ENCODE measurements at places on chromosomes 2 and 18. TPM values are rescaled to one million over a fixed set of nuclear protein-coding genes. Genes with fewer than 3 reads are reported as not detected.

DNA sequence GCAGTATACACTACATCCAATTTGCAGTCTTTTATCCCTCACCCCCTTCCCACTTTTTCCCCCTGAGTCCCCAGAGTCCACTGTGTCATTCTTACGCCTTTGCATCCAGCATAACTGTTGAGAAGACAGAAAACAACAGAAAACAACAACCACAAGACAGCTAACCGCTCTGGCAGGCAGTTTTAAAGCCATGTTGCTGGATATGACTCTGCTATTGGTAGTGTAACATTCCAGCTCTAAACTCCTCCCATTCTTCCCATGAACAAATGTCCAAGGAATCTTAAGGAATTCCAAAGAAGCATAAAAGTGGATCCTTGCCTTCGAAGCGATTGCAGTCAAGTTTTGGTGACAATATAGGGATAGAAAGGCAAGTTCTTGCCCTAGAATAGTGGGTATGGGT, 599.1 kb downstream of the NYAP2 start:
- no peak for DNase-seq

- no peak for DNase-seq
These were observed 3.4 kb downstream of the TMEM18 start for GRCh38 chr2:673615-674320.

DNA sequence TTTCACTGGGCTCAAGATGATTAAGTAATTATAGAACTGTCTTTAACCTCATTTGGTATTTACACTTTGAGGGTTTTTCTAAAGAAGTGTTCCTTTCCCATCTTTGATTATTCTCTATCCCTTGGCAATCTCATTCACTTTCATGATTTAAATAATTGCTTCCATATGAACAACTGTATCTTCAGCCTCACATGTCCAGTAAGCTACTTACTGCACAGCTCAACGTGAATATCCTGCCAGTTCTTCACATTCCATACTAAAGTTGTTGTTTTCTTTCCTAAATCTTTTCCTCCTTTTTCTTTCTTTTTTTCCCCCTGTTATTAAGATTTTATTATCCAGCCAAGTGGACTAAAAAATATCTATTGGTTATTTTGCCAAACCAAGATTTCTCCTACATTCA, 37.7 kb downstream of the ZC3H15 start:
- no peak for DNase-seq

DNA sequence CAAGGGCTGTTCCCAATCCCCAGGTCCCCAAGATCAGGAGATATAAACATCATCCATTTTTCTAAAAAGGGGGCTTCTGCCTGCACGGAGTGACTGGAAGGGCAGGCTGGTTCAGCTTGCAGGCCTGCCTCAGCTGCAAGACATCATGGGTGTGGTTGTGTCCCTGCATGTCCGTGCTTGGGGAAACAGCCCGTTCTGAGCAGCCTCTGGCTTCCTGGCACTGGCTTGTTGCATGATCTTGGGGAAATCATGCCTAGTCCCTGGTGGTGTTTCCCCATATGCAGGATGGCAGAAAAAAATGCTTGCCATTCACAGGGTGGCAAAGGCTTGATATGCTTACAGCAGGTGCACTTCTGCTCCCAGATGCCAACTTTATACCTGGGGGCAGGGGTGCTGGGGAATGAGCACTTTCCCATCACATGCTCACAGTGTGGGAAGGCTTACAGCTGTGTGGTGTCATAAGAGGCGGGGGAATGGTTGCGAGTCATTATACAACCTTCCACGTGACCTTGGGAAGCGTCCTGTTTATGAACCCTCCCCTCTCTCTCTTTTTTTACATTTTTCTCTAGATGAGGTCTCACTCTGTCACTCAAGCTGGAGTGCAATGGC, 7.2 kb downstream of the PCARE start:
- no peak for DNase-seq

GRCh38 chr2:129794540-129794939, 184.9 kb upstream of the RAB6C start:
- DNase-seq: no peak

DNA sequence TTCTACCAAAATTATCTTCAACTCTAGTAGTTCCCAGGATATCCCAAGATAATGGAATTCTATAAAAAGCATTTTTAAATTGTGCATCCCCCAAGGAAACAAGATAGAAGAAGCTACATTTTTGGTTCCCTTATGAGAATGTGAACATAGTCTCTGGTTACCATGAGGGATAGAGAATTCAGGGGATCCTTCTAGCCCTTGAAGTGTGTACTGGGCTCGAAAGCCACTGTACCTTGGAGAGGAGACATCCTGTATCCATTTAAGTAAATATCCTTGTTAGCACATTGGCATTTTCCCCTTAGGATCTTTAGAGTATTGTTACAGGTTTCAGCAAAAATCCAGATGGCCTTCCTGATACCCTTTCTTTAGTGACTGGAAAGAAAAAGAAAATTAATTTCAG, 228.5 kb downstream of the RTP5 start:
- DNase-seq: no peak

GRCh38 chr2:113361051-113361450, 76.4 kb upstream of the ZNG1B start:
- DNase-seq: no peak

The CAPN13 gene
- not detected for total RNA-seq

The FHOD3 gene
- 29.0 TPM for total RNA-seq

The CWC22 gene
- 27.6 TPM for total RNA-seq

The LRRTM1 gene
- total RNA-seq: 1.5 TPM

Data from neural crest cell (in vitro differentiated cells).